Motor neuron (in vitro differentiated cells): ENCODE measurements at places on chromosomes 7 and 10. TPM values are rescaled to one million over a fixed set of nuclear protein-coding genes. Genes with fewer than 3 reads are reported as not detected.

Gene GIMAP4
- 0.05 and 0.44 TPM in 2 replicates for total RNA-seq

Gene ARHGAP22
- total RNA-seq, result 0.23 and 2.0 TPM in 2 replicates

DNA sequence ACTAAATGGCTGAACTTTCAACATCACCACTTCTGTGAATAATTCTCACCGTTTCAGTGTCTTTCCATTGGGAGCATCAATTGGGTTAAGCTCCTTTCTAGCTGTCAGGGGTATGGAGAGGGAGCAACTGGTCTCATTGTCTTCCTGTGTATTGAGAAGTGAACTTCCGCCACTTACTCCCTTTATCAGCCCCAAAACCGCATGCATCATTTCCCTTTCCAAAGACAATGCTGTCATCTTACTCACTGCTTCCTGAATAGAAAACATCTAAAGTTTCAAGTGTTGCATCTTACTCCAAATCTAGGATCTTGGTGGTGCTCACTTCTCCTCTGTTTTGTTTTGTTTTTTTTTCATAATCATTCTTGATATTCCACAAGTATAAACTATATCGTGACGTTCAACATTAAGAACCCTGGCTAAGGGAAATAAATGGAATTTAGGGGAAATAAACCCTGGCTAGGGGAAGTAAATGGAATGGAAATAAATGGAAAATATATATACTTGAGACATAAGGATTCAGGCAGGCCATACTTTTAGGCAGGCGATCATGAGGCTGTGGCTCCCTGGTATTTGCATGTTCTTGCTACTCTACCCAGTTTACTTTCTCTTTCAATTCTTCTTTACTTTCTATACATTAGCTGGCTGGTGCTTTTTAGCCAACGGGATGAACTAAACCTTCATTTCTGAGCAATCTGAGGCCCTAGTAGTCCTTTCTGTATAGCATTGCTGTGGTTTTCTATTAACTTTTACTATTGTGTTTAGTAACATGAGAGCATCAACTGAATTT, 371.9 kb downstream of the BMPER start:
- no peak for ATAC-seq

GRCh38 chr10:114077815-114078219, 34.2 kb downstream of the ADRB1 start:
- ATAC-seq, result no peak
